Testis (tissue), 5 donors: ENCODE measurements at places on chromosomes 2 and 18.

DNA sequence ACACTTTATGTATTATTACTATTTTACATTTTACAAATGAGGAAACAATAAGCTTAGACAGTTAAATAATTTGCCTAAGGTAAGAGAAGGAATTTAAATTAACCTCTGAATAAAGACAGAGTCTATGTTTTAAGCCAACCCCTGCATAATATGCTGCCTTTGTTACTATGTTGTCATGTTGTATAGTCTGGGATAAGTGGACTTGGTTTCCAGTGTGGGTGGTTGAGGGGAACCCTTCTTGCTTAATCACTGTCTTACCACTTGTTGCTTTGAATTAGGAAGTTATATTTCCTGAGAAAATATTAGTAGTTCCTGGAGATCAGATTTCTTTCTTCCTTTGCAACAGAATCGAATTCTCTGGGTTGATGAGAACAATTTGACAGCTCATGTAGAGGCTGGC is 52.6 kb downstream of the AGPS start:
- DNase-seq: no peak

DNA sequence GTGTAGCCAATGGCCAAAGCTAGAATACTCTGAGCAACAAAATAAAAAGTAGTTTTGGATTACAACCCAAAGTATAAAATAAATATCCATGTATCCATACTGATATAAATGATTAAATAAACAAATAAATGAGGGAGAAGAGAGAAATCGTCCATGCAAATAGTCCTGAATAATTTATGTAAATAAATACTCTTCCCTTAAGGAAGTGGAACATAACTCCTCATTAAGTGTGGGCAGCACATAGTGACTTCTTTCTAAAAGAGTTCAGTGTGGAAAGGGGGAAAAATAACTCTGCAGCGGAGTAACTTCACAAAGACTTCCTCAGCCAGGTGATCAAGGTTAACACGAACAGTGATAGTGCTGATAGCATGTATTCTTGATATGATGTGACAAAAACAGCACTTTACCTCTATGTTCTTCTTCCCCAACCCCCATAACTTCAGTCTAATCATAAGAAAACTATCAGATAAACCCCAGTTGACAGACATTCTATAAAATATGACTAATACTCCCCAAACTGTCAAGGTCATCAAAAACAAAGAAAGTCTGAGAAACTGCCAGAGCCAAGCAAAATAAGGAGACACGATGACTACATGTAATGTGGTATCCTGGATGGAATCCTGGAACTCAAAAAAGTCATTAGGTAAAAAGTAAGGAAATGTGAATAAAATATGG is 30.7 kb downstream of the METTL8 start:
- DNase-seq: no peak

GRCh38 chr2:64708829-64709228 is 55.1 kb upstream of the SERTAD2 start:
- no peak for DNase-seq

- no peak for DNase-seq
These were observed 373.1 kb downstream of the CMPK2 start for GRCh38 chr2:6492573-6492972.

GRCh38 chr2:216696321-216696720 is 972 bp upstream of the IGFBP5 start:
- no peak for DNase-seq

DNA sequence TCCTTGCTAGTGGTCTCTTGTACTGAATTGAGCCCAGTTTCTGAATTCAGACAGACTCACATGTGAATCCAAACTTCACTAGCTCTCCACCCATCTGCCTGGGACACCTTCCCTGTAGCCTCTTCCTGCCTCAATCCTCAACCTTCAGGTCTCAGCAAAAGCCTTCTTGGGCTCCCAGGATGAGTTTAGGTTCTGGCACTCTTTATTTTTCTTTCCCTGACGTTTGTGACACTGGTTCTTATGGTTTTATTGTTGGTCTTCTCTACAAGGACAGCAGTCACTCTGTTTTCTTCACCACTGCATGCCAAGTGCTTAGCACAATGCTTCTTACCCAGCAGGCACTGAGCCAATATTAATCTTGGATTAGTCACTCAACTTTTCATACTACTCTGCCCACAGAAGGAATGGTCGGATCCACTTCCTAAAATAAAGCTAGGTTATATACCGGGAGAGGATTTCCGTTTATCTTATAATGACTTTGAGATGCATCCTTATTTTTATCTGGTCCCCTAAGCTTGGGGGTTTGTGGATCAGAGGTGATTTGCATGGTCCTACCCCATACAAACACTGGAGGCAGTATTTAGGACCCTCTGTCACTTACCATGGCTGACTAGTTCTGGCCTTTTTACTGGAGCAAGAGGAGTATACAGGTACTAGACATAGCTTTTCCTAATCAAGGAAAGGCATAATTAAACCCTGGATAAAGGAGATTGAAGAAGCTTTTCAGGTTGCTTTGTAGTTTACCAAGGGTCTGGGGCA is 186.3 kb downstream of the MYCN start:
- no peak for DNase-seq

GRCh38 chr2:70036290-70036689 is 51.0 kb upstream of the PCBP1 start:
- no peak for DNase-seq

GRCh38 chr2:238785528-238785860 is 62.4 kb upstream of the TWIST2 start:
- DNase-seq: no peak

GRCh38 chr2:68251855-68252399 is 405 bp downstream of the PPP3R1 start:
- peak; percentile 20 for DNase-seq

DNA sequence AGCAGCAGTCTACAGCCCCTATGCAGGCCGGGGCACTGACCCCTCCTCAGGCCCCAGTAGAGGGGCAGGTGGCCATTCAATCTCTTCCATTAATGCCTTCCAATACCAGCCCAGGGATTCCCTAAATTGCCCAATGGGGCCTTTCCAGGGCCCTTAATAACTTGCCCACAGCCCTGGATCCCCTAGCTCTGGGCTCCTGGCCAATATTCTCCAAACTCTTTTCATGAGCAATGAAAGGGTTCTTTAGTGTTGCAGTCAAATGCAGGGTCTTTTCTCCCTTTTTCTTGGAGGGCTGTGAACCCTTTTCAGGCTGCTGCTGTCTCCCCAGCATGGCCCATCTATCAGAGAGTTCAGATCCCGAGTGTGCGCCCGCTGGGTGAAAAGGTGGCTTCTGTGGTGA is 41.3 kb upstream of the SLC1A4 start:
- DNase-seq: no peak

GRCh38 chr2:96923810-96924774 is 54.2 kb upstream of the SEMA4C start:
- DNase-seq: no peak

DNA sequence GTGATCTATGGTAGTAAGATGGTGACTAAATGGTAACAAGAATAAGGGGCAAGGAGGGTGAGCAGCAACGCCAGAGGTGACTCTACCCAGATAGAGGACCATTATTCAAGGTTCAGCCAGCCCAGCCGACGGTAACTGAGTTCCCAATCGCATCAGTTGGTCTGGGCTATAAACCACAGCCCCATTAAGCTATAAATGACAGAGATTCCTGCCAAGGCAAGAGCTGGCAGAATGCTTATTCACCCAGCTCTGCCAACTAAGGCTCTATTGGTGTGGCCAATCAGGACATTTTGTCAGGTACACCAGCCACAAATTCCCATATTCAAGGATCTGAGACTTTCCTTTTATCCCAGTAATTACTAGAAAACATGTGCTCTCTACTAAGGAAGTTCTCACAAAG is 3.6 kb downstream of the CHN1 start:
- no peak for DNase-seq

DNA sequence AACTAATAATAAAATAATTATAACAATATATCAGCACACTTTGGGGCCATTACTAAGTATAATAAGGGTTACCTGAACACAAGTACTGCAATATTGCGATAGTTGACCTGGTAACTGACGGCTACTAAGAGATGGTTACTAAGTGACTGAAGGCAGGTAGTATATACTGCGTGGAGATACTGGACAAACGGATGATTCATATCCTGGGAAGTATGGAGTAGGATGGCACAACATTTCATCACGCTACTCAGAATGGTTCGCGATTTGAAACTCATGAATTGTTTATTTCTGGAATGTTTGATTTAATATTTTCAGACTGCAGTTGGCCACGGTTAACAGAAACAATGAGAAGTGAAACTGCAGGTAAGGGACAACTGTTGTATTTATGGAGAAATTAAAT is 39.5 kb upstream of the FLACC1 start:
- DNase-seq: no peak

DNA sequence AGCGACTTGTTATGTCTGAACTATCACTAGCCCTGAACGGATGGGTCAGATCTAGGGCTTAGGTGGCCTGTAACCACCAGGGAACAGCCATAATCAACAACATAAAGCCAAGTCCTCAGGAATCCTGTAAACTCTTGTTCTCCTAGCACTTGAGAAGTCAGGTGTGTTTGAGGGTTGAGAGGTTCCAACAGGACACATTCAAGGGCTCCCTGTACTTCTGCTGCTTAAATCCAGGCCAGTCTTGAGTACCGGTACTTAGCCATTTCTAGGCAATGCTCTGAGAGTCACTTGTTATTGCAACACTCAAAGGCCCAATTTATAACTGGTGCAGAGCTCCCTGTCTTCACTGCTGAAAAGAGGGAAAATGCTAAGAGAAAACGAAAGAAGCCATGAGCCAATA is 21.6 kb upstream of the SLC40A1 start:
- no peak for DNase-seq

GRCh38 chr2:160267022-160267421 is 67.0 kb upstream of the ITGB6 start:
- DNase-seq: no peak

DNA sequence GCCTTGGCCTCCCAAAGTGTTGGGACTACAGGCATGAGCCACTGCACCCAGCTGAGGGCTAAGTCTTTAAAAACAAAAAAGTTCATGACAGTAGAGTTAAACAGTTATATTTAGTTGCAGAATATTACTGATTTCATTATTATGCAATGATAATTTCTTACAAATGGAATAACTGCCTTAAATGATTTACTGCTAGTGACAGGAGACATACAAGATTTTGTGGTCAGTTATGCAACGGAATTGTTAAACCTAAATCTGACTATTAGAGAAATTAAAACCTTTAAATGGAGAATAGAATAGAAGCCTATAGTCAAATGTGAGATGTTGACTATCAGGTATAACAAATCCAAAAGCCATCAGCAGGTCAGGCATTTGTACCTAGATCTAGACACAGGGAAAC is 10.3 kb upstream of the DNAJC10 start:
- DNase-seq: no peak

- no peak for DNase-seq
These were observed 289.2 kb downstream of the NDUFA10 start for GRCh38 chr2:239735829-239736357.

- DNase-seq: no peak
These were observed 30.1 kb upstream of the MCFD2 start for GRCh38 chr2:46945671-46946070.

DNA sequence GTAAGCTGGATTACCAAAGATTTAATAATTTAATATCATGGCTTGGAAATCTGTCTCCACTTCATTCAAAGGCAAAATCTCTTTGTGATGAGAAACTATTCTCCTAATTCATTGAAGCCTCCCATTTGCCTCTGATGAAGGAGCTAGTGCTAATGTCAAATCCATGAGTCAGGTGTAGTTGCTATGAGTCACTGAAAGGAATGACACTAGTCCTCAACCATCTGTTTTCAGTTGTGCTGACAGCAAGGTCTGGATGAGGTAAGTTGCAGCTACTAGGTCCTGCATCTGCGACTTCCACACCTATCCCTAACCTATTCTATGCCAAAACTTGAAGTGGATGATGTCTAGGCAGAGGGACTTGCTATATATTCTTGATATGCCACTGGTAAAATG is 324.0 kb upstream of the UBE2E3 start:
- DNase-seq: no peak

DNA sequence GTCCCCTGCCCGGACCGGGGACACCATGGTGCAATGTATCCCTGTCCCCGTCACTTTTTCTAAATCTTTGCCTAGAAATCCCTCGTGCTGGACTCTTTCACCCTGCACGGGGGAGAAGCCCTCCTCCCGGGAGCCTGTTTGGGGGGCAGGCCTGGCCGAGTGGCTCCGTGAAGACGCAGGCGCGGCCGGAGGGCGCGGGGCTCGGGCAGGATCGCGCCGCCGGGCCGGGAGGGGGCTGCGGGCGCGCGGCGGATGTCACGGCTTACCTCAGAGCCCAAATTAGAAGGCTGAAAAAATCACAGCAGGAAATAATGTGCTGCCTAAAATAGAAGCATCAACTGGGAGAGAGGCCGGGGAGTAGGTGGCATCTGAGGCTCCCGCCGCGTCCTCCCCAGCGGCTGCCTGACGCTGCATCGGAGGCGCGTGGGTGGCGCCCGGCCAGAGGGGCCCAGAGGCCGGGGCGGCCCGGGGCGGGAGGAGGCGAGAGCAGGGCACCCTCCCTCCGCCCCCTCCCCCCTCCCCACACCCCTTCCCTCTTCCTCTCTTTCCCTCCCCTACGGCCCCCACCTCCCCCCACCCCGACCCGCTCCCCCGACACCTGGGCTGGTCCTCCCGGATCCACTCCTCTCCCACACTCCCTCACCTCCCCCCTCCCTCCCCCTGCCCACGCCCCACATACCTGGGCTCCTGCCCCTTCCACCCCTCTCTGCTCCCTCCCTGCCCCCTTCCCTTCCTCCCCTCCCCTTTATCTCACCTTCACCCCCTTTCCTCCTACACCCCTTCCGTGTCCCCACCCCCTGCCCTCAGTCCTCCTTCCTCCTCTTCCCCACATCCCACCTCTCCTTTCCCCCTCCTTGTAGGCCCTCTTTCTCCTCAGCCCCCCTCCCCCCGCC is 51.9 kb downstream of the SLC4A1AP start:
- peak; percentile 64 for DNase-seq

- DNase-seq: peak; percentile 2
These were observed 52.5 kb downstream of the POLR1A start for GRCh38 chr2:86053166-86053565.

- DNase-seq: no peak
These were observed 11.6 kb downstream of the BMPR2 start for GRCh38 chr2:202387608-202388342.

DNA sequence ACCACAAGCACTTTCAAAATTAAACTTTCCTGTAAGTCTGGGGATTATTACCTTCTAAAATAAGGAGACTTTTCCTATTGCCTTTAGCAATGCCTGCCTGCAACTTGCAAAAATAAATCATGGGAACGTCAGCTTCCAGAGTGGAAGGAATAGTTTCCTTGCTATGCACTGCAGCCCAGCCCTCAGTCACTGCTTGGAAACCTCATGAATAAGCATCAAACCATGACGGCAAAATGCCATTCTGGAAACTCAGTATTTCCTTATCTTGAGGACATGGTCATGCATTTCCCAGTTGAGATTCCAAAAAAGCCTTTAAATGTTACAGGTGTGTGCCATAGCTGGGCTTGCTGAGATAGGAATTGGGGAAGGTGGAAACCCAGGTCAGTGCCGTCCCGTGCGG is 84.2 kb upstream of the OTOS start:
- no peak for DNase-seq

- peak; percentile 48 for DNase-seq
These were observed 12.3 kb upstream of the TFCP2L1 start for GRCh38 chr2:121297217-121297830.
